Stimulated activated CD4-positive, alpha-beta T cell treated with anti-CD3 and anti-CD28 coated beads, TNF-alpha, amount 100 ng/mL, for 48 hours (primary cell): ENCODE measurements at places on chromosomes 4 and X.
A peak's percentile ranks its signal among the peaks of the same experiment; 100 is the strongest.

DNA sequence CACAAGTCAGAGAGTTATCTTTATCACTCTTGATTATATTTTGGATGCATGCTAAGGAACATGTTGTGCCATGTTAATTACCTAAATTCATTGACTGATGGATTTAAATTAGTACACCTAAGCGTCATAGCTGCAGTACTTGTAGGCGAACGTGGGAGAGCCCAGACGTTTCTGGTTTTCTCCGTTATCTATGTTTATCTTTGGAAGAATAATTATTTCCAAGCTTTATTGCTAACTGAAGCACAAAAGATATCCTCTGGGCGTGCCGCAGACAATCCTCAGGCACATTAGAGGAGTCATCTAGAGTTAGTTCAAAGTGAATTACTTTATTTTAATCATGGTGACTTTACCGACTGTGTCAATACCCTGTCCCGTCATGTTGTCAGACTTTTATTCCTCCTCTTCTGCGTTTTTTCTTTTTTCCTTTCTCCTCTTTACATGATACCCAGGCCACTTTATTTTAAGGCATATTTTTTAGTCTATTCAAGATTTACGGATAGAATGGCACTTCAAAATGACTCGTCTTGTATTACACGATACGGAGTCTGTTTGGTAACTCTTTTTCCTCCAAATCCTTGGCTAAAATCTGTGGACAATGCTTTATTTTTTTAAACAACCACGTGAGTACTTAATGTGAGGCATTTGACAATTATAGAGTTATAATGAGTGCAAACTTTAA is 632.0 kb upstream of the TENM3 start:
- no peak for DNase-seq

DNA sequence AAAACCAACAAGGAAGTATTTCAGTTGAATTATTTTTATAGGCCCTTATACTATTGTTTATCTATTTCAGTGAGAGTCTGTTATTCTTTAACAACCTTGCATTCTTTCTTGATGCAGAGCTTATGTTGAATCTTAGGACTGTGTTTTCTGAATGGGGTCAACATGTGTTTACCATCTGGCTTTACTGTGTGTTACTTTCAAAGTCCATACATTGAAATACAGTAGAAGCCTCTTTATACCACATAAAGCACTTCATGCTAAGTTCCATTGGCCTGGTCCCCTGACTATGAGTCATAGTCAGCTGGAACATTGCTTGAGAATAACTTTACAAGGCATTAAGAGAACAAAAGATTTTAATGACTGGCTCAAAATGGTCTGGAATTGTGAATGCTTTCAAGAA is 152.6 kb downstream of the GASK1B start:
- no peak for DNase-seq

DNA sequence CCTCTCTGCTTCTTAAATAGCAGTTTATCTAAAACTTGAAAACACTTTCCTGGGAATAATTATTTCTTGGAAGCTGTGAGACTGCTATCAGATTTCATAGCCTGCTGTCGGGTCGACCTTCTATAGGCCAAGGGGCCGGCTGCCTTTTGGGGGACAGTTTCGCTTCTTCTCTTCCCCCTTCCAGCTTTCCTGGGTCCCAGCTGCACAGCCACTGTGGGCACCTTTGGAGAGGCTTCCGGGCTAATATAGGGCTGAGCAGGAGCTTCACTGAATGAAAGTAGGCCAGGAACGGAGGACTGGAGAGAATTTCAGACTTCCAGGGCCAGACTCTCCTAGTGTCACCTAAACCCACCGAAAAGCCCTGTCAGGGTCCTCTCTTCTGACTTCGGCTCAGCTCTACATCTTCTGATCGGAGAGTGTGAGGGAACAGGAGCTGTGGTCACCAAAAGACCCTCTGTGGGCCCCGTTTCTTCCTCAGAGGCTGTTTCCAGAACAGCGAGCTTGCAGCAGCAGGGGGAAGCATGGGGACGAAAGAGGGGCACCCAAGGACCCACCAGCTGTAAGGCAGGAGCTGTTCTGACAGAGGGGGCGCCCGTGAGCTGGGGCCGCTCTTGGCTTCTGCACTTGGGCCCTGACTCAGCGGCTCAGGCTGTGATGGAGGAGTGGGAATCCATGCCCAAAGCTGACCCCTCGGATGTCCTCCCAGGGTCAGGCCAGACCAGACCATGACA is 620.6 kb downstream of the BCOR start:
- DNase-seq = no peak

- no peak for DNase-seq
Measured at GRCh38 chr4:74038425-74039314, at the start of gene CXCL3. Gene CXCL3, minus strand, starts transcription at chr4:74038689. Its CDS starts 78 bp downstream, at chr4:74038611.

GRCh38 chrX:117543885-117544284 is 572.7 kb downstream of the KLHL13 start:
- no peak for DNase-seq

DNA sequence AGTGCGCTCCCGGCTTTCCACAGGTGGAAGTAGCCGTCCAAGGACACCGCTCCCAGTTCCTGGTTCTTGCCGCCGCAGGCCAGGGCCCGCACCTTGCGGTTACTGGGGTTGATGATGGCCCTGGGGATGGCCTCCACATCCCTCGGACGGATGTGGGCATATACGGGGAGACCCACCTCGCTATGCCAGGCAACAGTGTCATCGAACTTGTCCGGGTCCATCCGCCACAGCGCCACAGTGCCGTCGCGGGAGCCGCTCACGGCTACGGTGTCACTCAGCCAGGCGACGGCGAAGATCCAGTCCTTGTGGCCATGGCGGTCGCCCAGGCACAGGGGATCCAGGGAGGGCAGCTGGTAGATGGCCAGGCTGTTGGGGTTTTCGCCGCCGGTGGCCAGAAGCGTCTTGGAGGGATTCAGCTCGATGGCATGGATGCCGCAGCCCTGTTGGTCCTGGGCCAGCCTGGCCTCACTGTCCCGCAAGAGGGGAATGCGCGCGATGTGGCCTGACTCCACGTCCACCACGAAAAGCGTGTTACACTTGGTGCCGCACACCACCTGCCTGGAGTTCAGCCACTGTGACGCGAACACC is 795 bp downstream of the DCAF12L1 start:
- no peak for DNase-seq

GRCh38 chr4:184274286-184274951 is 56.7 kb upstream of the ENPP6 start:
- DNase-seq = no peak

- DNase-seq = no peak
Measured at GRCh38 chr4:84648863-84649647, 66.1 kb downstream of the CDS1 start.

- DNase-seq = no peak
Measured at GRCh38 chr4:119865389-119865788, 201.3 kb downstream of the MAD2L1 start.

- no peak for DNase-seq
Measured at GRCh38 chrX:25389266-25389665, 373.5 kb upstream of the ARX start.

DNA sequence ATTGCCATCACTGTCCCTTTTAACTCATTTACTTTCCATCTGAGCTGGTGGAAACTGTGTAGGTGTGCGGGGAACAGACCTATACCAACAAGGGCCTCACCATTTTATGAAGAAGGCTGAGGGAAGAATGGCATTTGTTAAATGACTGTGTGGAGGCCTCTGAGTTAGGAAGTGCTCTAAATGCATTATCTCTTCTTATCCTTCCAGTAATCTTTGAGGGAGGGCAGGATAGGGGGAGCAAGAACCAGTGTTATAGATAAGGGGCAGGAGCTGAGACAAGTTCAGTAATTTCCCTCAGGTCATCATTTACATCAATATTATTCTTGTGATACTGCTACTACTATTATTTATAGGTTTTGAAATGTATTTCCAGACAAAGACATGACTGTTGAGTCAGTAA is 122.4 kb upstream of the PDLIM3 start:
- DNase-seq = no peak

GRCh38 chr4:925171-925570 is 6.9 kb downstream of the GAK start:
- DNase-seq = no peak

DNA sequence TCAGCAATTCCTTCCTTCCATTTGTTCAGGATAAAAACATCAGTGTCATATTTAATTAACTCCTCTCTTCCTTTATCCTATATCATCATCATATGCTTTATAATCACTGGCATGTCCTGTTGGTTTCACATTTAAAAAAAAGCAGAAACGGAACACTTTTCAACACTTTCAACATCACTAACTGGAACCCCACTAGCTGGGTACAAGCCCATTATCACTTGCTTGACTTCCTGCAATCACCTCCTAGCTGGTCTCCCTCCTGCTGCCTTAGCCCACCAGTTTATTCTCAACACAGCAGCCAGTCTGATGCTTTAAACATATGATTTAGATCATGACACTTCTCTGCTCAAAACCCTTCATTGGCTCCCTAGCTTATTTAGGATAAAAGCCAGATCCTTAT is 116.4 kb upstream of the LSM6 start:
- DNase-seq = no peak

GRCh38 chr4:150679018-150679764 is 97.2 kb downstream of the MAB21L2 start:
- no peak for DNase-seq

- no peak for DNase-seq
Measured at GRCh38 chr4:87843936-87844335, 11.2 kb downstream of the MEPE start.

- no peak for DNase-seq
Measured at GRCh38 chrX:44462850-44463249, 79.8 kb downstream of the FUNDC1 start.

DNA sequence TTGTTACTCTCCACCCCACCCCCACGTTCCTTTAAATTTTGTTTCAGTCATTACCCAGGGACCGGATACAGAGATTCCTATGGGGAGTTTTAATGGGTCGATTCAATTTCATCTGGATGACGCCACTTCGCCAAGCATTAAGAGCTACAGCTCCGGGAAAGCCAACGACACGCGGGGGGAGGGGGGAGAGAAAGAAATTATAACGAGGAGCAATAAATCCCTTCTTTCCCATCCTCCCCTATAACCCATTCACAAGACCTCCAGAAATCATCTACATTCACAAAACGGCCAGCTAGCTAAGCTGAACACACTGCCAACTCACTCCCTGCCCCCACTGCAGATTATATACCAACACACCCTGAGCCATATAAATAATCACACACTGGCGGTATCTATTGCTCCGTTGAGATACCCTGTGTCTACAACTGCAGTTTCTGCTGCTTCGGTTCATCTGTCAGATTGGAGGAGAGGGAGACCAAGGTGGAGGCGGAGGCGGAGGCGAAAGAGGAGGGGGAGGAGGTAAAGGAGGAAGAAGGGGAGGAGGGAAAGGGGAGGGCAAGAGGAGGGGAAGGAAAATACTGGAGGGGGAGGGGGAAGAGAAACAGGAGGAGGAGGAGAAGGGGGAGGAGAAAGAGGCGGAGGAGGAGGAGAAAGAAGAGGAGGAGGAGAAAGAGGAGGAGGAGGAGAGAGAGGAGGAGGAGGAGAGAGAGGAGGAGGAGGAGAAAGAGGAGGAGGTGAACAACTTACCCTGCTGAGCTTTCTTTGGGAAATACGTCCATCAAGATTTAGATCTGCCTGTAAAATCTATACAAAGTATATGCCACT is 113.9 kb upstream of the VAMP7 start:
- peak; percentile 2 for DNase-seq

DNA sequence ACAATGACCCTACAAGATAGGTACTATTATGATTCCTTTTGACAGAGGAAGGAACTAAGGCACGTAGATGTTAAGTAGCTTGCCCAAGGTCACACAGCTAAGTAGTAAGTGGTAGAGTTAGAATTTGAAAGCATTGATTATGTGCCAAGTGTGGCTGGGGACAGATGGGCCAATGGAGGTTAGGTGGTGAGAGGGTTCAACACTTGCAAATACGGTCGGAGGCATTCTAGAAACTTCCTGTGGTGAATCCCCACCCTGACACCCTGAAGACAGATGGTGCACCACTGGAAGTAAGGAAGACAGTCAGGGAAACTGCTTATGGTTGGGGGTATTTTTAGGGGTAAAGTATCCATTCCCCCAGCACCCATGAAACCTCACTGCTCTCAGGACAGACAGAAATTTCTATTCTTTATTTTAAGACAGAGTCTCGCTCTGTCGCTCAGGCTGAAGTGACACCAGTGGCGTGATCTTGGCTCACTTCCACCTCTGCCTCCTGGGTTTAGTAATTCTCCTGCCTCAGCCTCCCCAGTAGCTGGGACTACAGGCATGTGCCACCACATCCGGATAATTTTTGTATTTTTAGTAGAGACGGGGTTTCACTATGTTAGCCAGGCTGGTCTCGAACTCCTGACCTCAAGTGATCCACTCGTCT is 142.5 kb downstream of the RASL11B start:
- no peak for DNase-seq

DNA sequence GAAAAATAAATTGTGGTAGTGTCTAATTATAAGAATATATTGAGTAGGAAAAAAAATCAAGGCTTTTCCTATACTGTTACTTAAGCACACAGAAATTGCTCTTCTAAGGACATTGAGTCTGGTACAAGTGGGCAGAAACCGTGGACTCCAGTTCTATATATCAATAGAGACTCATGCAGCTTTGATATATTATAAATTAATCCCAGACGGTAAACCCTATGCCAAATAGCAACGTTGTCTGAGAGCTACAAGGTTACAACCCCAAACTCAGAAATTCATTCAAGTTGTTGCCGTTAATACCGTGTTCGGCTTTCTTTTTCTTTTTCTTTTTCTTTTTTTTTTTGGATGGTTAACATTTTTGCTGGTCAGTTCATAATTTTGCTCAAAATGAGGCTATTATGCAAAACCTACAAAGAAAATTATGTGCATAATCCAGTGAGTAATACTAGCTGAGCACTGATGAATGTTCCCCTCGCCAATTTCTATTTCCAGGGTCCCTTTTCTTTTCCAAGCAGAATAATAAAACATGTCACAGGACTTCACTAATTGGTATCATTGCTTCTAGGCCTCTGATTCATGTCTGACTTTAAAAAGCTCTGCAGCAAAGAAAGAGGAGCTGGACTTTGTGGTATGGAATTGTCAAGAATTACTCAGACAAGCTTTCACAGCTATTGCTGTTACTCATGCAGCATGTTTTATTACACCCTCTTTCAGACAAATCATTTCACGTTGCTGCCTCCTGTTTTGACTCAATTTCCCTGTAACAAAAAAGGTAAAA is 737.7 kb downstream of the NLGN4X start:
- DNase-seq = no peak

GRCh38 chrX:131728295-131729145 is 184.6 kb downstream of the OR13H1 start:
- no peak for DNase-seq

- DNase-seq = no peak
Measured at GRCh38 chr4:38202242-38202641, 242.0 kb downstream of the PTTG2 start.

GRCh38 chrX:13420545-13421183 is 100.8 kb upstream of the ATXN3L start:
- no peak for DNase-seq

DNA sequence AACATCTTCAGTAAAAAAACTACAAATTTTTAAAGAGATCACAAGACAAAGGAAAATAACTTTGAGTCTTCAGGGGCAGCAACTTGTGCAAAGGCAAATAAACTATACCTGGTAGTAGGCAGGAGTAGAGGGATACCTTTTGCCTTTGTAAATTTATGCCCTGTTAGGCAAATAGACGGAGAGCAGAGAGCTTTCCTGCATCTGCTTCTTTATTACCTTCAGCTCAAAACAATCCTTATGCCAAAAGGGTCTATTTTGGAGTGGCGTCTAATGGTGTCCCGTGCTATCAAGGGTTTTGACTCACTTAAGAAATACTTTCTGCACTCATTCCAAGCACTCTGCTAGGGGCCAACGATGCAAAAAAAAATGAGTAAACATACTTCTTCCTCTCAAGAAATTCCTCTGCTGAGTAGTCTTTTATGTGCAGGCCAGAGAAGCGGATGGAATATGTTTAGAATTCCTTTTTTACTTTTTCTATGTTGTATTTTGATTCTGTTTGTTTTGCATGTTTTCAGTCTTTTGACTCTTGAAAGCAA is 131.9 kb downstream of the ANXA5 start:
- no peak for DNase-seq

- no peak for DNase-seq
Measured at GRCh38 chr4:10024303-10024702, 3.0 kb upstream of the SLC2A9 start.
